A673 (cell line): ENCODE measurements at places on chromosomes 6 and 20.

DNA sequence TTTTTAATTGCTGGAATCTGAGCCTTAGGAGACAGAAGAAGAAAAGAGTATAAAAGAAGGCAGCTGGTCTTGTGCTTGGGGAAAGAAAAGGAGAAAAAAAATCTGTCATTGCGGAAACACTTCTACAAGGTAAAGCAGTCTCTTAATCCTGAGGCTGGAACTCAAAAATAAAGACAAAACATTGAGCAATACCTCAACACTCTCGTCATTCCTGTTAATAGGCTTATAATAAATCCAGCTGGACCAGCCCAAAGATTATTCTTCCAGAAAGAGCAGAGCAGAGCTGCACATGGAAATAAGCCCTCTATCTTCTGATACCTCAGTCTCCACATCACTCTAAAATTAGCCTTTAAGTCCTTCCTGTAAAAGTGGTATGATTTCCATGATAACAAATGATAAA lies 62.0 kb upstream of the HIVEP1 start:
- DNase-seq, result no peak

GRCh38 chr6:156933201-156934068 lies 156.3 kb downstream of the ARID1B start:
- peak; percentile 39 for DNase-seq

DNA sequence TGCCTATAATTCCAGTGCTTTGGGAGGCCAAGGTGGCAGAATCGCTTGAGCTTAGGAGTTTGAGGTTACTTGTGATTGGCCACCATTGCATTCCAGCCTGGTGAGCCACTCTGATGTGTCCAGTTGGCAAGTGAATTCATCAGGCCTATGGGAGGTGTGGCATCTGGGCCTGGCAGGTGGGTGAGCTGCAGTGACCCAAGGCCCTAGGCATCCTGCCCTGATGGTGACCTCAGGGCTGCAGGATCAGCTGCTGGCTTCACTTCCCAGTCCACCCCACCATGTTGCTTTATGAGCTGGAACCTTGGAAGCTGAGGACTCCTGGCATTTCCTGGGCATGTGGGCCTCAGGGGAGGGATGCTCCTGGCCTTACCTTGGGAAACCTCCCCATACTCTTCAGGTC lies 20.5 kb downstream of the RSPH9 start:
- no peak for DNase-seq

DNA sequence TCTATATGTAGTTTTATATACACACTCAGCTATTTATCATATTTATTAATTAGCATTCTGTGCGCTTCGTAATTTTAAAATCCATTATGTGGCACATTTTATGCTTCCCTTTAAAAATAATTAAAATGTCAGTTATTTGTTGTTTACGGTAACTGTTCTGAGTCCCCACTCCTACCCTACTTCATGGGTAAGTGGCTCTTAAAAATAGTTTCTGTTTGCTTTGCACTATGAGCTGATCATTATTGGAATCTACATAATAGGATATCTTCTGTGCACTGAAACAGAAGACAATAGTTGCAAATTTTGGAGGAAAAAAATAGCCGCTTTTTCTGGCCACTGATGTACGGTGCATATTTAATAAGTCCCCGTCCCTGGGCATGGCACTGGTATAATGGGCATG lies 25.2 kb downstream of the LCA5 start:
- DNase-seq, result no peak

GRCh38 chr6:16337295-16337975 lies 99.0 kb downstream of the GMPR start:
- no peak for DNase-seq

DNA sequence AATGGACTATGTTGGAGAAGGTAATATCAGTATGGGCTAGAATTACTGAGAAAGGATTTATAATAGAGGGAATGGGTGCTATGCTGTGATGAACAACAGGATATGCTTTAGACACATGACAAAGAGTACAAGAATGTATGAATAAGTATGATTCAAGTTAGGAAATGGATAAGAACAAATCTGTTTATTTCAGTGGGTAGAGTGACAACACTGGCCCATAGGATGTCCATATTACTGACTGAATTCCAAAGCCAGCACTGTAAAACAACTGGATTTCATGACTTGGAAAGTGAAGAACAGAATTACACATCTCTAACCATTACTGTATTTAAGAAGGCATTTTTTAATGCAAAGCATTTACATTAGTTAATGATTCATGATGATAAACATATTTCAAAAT lies 35.9 kb downstream of the EPM2A start:
- no peak for DNase-seq

DNA sequence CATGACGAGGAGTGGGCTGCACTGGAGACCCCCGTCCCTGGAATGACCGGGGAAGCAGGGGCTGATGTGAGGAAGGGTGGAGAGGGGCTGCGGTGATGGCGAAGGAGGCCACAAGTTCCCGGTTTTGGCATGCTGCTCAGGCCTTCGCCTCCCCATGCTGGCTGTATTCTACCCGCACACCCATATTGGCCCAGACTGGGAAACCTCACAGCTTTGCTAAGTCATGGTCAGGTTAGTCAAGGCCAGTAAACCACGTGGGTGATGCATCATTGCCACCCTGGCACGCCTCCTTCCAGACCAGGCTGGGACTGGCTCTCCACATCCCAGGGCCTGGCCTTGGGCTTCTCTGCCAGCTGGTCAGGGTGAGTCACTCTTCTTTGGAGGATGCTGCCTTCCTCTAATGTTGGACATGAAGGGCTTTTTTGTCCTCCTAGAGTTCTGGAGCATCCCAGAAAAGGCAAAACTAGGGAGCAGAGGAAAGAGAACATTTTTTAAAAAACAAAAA lies 53.8 kb downstream of the PCNA start:
- no peak for DNase-seq

DNA sequence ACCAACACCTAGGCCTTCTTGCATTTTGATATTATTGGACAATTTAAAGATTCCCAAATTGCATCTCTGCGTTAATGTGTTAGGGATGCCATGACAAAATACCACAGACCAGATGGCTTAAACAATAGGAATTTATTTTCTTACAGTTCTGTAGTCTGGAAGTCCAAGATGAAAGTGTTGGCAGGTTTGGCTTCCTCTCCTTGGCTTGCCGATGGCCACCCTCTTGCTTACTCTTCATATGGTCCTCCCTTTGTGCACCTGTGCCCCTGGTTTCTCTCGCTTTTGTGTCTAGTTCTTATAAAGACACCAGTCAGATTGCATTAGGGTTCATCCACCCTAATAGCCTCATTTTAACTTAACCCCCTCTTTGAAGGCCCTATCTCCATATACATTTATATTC lies 842.4 kb upstream of the FLRT3 start:
- DNase-seq, result no peak

- peak; percentile 73 for DNase-seq
Measured at GRCh38 chr6:157235600-157236039, 87.7 kb downstream of the TMEM242 start.

DNA sequence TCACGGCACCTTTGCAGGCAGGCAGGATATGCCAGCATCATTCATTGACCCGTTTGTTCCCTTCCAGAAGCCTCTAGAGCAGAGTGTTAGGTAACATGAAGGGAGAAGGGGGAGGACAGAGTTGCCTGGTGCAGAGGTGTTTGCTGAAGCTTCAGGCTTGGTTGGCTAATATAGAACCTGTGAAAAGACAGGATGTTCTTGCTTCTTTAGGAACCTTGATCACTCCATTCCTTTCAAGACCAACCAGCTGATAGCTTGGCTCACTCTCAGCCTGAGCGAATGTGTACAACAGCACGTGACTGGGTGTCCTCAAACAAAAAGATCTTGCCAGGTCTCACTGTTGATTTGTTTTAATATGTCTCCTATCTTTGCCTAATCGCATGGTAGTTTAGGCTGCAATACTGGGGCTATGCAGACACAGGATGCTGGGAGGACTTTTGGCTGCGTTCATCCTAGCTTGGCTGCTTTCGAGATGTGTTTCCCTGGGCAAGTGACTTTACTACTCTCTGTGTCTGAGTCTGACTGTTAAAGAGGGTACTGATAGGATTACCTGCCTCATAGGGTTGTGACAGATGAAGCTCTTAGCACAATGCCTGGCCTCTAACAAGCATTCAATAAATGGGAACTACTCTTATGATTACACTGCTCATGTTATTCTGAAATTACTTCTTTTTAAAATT lies 16.0 kb downstream of the SHLD1 start:
- no peak for DNase-seq

DNA sequence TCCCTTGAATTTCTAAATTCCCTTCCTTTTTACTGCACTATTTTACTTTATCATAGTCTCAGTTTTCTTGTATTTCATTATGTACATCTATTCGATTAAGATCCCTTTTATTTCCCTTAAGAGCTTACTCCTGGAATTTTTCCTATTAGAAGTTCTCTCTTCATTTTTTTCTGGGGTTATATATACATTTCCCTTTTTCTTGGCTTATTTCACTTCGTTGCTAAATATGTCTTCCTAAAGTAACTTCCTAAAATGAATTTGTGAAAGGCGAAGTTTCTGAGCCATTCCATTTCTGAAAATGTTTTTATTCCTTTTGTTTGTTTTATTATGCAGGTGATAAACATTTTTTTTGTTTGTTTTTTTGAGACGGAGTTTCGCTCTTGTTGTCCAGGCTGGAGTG lies 5.9 kb upstream of the CD109 start:
- no peak for DNase-seq

DNA sequence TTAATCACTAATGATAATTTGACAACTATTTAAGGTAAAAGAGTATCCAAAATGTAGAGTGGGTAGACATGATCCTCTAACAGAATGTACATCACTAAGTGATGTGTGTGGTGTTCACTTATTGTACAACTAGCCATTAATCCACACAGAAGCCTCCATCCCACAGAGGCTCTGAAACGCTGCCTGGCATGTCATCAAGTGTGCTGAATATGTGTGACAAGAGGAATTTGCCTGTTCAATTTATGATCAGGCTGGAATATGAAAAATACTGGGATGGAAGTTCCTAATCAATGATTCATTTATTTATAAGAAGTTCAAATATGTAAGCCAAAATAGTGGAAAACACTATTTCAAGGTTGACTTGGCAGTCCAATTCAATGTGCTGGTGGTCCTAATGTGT lies 72.4 kb downstream of the BACH2 start:
- no peak for DNase-seq

DNA sequence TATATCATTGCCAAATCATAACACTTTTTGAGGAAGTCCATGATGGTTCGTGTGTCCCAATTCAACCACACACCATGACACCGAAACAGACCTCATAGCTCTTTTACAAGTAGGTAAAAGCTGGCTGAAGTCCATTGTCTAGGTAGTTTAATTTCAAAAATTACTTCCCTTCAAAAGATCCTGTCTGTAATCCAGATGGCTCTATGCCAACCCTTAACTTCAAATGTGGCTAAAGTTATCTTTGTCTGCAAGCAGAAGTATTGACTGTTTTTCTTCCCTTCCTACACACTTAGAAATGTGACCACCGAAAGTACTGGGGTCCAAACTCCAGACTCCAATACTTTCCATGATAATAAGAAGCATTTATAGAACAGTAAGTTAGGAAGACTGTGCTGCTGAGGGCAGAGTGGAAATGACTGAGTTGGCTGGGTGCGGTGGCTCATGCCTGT lies 8.3 kb upstream of the TIAM2 start:
- no peak for DNase-seq

DNA sequence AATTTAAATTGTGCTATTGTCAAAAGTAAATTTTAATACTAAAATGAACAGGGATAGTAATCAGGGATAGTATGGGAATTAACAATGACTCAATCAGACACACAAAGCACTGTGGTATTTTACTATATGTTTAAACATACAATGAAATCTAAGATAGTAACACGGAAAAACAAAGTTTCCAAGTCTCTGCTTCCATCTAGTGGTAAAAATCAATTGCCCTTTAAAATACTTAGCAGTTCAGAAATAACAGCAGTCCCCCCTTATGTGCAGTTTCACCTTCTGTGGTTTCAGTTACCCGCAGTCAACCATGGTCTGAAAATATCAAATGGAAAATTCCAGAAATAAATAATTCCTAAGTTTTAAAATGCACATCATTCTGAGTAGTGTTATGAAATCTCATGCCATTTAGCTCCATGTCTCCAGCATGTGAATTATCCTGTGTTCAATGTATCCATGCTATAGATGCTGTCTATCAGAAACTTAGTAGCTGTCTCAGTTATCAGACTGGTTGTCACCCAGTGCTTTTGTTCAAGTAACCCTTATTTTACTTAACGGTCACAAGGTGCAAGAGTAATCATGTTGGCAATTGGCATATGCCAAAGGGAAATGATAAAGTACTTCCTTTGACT lies 58.5 kb downstream of the AHI1 start:
- DNase-seq, result peak; percentile 58

DNA sequence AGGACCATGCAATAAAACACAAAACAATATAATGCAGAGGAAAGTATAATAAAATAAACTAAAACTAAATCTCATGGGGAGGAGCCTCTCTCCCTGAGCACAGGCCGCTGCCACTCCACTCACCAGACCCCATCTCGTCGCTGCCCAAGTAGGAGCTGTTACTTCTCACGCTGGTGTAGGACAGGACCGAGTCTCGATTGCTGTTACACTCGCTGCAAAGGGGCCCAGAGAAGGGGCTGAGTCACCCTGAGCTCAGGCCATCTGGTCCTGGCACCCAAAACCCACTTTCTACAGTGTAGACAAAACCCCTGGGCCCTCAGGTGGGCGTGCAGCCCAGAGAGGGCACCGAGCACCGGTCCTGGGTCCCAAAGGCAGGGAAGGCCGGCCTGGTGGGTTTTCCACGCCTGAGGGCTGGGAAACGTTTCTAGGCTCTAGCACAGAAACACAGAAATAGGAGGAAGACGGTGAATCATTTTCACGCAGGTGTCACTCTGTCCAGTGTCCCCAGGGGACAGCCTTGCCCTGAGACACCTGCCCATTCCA lies 183.4 kb downstream of the PREX1 start:
- no peak for DNase-seq

DNA sequence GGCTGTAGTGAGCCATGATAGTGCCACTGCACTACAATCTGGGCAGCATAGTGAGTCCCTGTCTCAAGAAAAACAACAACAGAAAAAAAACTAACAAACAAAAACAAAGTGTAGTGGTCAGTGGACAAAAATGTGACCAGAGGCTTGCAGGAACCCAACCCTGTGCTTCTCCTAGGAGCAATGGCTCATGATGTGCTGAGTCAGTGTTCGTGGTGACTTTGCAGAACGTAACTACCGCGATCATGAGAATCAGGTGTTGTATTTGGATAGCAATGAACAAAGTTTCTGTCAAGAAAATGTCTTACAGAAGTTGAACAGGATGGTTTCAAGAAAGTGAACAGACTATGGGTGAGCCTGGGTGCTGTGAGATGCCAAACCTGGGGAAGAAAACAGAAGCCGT lies 18.5 kb upstream of the FOXC1 start:
- no peak for DNase-seq
